Stimulated activated CD4-positive, alpha-beta T cell treated with anti-CD3 and anti-CD28 coated beads, Interleukin-12 subunit alpha, Interleukin-12 subunit beta, amount 100 ng/mL, for 24 hours (primary cell): ENCODE measurements at places on chromosomes 4 and X.

- DNase-seq: no peak
Measured at GRCh38 chrX:103562801-103563200, 22.5 kb upstream of the TCEAL4 start.

GRCh38 chrX:148146121-148146520 lies 165.0 kb downstream of the FMR1NB start:
- no peak for DNase-seq

- no peak for DNase-seq
Measured at GRCh38 chrX:15860921-15861320, 6.3 kb upstream of the AP1S2 start.

GRCh38 chr4:139243448-139244365 lies 36.3 kb downstream of the MGARP start:
- DNase-seq: no peak
